Activated CD8-positive, alpha-beta T cell treated with anti-CD3 and anti-CD28 coated beads, Interleukin-2, amount 10 ng/mL, durations not matched to agents 7 days and 5 days (primary cell): ENCODE measurements at places on chromosomes 16 and 17. TPM values are rescaled to one million over a fixed set of nuclear protein-coding genes. Genes with fewer than 3 reads are reported as not detected.
A peak's percentile ranks its signal among the peaks of the same experiment; 100 is the strongest.

Gene SLC6A2
- total RNA-seq: not detected

- DNase-seq: no peak
These were observed 38.7 kb downstream of the KPNA2 start for GRCh38 chr17:68074279-68074678.

DNA sequence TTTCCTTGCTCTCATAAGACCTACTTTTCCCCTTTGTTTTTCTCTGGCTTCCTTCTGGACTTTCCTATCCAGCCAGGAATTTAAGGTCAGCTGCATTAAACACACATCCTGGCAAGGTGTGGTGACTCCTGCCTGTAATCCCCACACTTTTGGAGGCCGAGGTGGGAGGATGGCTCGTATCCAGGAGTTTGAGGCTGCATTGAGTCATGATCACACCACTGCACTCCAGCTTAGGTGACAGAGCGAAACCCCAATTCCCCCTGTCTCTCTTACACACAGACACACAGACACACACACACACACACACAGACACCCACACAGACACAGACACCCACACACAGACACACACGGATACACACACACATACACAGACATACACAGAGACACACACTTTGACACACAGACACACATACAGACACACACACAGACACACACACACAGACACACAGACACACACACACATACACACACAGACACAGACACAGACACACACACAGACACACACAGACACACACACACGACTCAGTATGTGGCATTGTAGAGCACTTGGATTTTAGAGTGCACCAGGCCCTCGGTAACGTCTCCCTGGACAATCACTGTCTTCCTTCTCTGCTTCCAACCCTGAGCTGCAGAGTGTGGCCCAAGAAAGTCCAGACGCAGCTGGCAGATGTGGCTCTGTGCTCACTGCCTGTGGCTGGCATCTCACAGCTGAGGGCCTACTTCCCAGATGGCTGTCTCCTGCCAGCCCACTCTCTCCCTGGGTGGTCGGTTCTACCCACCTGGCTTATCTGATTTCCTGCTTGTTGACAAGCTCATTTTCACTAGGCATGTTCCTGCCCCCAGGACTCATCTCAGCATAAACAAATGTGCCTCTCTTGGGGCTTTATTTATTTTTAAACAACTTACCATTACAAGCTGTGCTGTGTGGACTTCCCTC, 39.0 kb downstream of the NLRP1 start:
- DNase-seq: no peak

Gene CIITA
- total RNA-seq: 23.6 TPM

DNA sequence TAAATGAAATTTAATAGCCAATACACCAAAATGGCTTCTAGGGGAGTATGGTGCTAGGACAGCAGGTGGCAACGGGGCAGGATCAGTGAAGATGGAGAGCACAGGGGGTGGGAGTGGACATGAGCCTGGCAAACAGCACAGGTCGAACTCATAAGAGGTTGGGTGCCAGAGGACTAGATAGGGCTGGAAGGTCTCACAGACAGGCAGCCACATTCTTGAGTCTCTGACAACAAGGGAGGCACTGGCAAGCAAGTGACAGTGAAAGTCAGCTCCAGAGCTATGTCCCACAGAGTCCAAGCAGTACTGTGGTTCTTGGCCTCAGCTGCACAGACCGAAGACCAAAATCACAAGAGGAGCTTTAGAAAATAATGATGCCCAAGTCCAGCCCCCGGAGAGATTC, 61.2 kb downstream of the USP31 start:
- no peak for DNase-seq

GRCh38 chr16:84357191-84357651, 11.1 kb upstream of the ATP2C2 start:
- DNase-seq: peak; percentile 27

- no peak for DNase-seq
These were observed 36.7 kb downstream of the RBFOX3 start for GRCh38 chr17:79574108-79574507.

DNA sequence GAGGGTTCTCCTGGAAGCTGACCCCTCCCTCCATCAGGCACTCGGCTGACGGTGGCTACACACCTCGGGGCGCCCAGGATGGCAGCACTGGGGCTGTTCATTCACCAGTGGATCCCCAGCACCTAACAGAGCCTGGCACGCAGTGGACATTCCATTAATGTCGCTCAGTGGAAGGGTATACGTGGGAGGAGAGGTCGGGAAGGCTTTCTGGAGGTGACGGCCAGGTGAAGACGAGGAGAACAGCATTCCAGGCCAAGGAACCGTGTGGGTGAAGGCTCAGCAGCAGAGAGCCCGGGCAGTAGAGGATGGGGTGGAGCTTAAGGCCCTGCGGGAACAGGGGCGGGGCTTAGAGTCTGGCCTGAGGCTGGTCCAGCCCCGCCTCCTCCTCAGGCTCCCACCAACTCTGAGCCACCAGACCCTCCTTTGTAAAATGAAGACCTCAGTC, 2.5 kb upstream of the HS3ST6 start:
- DNase-seq: peak; percentile 32

DNA sequence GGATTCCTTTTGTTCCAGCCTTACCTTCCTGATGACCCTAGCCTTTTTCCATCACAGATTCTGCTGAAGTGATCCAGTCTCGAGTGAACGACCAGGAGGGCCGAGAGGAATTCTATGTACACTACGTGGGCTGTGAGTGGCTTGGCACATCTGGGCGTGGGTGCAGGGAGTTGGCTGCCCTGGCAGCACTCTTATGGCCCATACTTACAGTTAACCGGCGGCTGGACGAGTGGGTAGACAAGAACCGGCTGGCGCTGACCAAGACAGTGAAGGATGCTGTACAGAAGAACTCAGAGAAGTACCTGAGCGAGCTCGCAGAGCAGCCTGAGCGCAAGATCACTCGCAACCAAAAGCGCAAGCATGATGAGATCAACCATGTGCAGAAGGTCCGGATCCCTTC, 2.7 kb downstream of the KAT8 start:
- no peak for DNase-seq

GRCh38 chr17:62955841-62956352, 10.1 kb upstream of the TANC2 start:
- DNase-seq: no peak

DNA sequence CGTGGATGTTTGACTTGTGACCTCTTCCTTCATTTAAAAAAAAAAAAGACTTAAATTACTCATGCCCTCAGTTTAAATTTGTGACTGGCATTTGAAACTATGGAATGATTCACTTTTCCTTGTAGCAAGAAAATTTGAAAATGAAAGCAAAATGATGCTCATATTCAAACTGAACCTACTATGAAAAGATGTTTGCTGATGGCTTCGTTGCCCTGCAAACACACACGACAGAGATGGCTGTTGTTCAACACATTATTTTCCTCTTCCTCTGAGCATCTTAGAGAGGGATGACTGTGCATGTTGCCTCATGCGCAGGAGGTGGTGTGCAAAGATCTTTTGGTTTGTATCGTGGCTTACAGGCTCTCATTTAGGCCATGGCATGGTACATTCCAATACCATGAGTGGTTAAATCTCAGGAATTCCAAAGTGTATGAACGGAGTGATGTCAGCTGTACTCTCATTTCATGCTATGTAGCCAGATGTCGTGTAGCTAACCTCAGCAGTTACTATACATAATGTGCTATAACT, 164.5 kb downstream of the PRKCA start:
- peak; percentile 40 for DNase-seq

DNA sequence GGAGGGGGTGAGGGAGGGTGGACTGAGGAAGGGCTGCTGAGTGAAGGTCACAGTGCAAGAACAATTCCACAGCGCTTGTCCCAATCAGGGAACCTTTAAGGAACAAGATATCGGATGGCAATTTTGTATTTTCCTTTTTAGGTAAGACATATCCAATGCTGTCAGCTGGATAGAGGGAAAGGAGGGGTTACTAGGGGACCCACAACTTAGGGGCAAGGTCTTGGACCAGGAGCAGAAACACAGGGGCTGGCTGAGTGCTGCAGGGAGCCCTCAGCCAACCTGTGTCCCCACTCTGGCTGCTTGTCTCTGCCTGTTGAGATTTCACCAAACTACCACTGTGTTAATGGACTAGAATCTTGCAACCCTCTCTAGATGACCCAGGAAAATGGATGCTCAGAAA, 47.6 kb downstream of the AKAP1 start:
- no peak for DNase-seq

DNA sequence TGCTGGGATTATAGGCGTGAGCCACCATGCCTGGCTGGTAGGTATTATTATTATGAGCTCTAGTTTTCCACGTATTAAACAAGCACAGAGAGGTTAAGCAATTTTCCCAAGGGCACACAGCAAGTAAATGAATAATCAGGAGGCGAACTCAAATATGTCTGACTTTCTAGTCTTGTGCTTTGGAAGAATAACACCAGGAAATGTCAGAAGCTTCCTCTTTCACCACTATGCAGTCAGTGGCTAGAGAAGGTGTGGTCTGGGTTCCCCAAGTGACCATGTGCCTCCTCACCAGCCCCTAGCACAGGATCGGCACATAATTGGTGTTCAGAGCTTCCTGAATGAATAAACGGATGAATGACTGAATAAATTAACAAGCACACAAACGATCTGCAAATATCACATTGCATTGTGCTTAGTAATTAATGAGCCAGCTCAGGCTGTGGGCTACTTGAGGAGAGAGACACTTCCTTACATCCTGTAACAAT, 21.6 kb upstream of the SCNN1B start:
- no peak for DNase-seq

Gene CD300LB
- not detected for total RNA-seq

Gene LRRC75A
- 5.7 TPM for total RNA-seq

Gene CYLD
- total RNA-seq: 129 TPM

Gene OSGIN1
- total RNA-seq: 0.26 TPM
